ENCODE measurements at places on chromosomes 4 and X. TPM values are rescaled to one million over a fixed set of nuclear protein-coding genes. Genes with fewer than 3 reads are reported as not detected.

GRCh38 chr4:79217025-79217424 is 108.8 kb downstream of the NAA11 start:
- no peaks in the 10 kb centered on the region for H3K36me3 ChIP-seq
- H3K27ac ChIP-seq: no peak overlapping the region
- H3K4me1 ChIP-seq: no peaks in the 10 kb centered on the region

The GPRASP1 gene
- 3.9 TPM for total RNA-seq

The USP51 gene
- total RNA-seq: 1.2 TPM

The GLOD5 gene
- not detected for total RNA-seq

The INPP4B gene
- 46.1 TPM for total RNA-seq

The LNX1 gene
- not detected for total RNA-seq

DNA sequence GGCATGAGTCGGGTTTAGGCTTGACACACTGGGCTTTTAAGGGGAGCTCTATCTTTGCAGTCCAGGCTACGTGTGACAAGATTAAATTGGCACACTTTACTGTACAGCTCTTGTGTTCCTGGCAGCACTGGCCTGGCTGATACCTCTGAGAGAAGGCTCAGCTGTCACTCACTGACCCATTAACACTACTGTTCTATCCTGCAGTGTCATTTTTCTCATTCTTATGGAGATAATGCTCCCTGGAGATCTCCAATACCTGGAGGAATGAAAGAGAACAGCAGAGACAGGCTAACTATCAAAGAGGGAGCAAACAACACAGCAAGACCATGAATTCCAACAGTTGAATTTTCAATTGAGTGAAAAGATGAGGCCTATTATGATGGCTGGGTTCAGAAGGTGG is 1.7 kb upstream of the PDHA2 start:
- H3K27ac ChIP-seq: no peak overlapping the region
- no peaks in the 10 kb centered on the region for H3K4me1 ChIP-seq
- DNase-seq: no peak
- no peak overlapping the region for H3K4me3 ChIP-seq
- H3K27me3 ChIP-seq: peaks cover 1% of the 10 kb centered on the region
- no peaks in the 10 kb centered on the region for H3K36me3 ChIP-seq

GRCh38 chrX:48498374-48498809 is 10.4 kb upstream of the PORCN start:
- H3K4me1 ChIP-seq: no peaks in the 10 kb centered on the region
- H3K27me3 ChIP-seq: no peaks in the 10 kb centered on the region
- H3K4me3 ChIP-seq: no peak overlapping the region
- no peak overlapping the region for H3K27ac ChIP-seq
- H3K36me3 ChIP-seq: no peaks in the 10 kb centered on the region

DNA sequence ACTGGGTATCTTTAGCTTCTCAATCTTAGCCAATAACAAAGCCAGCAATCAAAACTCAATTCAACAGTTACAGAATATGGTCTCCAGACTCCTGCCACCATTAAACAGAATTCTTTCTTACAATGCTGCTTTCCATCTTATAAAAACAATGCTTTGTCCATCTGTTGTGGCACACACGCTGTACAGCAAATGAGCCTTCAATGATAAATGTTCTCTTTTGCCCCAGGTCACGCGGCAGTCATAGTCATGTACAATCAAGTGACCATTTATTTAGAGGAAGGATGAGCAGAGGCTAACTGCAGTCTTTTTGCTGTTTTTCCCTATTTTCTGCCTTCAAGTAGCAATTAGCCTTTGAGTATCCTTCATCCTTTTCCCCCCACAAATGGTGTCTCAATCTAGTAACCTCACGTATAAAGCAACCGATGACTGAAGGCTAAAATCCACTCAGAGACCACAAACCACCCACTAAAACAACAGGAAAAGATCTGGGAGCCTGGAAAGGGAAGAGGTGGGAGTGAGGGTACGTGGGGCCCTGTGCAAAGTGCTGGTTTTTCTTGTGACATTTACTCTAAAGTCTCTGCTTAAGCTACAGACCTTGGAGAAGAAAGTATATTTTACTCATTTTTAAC is 24.4 kb downstream of the TRIM2 start:
- H3K36me3 ChIP-seq: peaks cover 11% of the 10 kb centered on the region
- peaks cover 24% of the 10 kb centered on the region for H3K4me1 ChIP-seq
- H3K27me3 ChIP-seq: peaks cover 24% of the 10 kb centered on the region
- no peak overlapping the region for H3K27ac ChIP-seq

DNA sequence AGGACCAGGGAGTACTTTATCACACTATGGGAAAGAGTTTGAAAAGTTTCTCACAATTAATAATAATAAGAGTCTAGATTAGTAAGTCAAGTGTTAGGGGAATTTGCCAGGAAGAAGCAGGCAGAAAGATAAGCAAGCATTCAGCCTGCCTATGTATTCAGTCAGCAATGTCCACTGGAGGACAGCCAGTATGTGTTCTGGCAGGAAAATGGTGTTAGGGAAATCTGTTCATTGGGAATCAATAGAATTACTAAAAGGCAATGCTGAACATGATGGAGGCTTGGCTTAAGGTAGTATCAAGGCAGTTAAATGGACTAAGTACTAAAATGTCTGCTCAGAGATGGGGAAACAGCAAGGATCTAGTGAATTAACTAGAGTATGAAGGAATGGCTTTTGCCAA is 221.2 kb downstream of the PPP4R3C start:
- H3K27ac ChIP-seq: no peak overlapping the region
- H3K36me3 ChIP-seq: no peaks in the 10 kb centered on the region
- no peaks in the 10 kb centered on the region for H3K4me1 ChIP-seq
- DNase-seq: no peak

DNA sequence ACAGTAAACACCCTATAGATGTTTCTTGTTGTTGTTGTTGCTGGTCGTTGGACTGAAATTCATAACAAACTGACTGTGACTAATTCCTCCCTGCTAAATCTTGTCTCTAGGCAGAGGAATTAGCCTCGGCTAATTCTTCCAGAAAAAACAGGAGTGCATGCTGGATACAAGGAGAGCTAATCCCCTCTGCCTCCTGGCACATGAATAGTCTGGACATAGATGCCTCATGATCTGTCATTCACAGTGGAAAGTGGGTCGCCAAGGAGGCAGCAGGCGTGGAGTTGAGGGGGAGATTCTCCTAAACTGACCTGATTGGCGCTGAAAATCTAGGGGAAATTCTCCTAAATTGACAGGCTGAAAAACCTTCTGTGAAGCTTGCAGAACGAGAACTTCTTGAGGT is 220.1 kb downstream of the DCTD start:
- no peaks in the 10 kb centered on the region for H3K36me3 ChIP-seq
- no peak for DNase-seq
- H3K4me3 ChIP-seq: no peak overlapping the region

GRCh38 chrX:41384051-41384705 is 50.2 kb downstream of the DDX3X start:
- H3K27me3 ChIP-seq: no peaks in the 10 kb centered on the region
- H3K4me3 ChIP-seq: no peak overlapping the region
- peaks cover 16% of the 10 kb centered on the region for H3K4me1 ChIP-seq
- peaks cover 1% of the 10 kb centered on the region for H3K36me3 ChIP-seq

- no peaks in the 10 kb centered on the region for H3K27me3 ChIP-seq
- H3K27ac ChIP-seq: no peak overlapping the region
- DNase-seq: no peak
- no peak overlapping the region for H3K4me3 ChIP-seq
These were observed 642.9 kb downstream of the STPG2 start for GRCh38 chr4:97500423-97500822.

DNA sequence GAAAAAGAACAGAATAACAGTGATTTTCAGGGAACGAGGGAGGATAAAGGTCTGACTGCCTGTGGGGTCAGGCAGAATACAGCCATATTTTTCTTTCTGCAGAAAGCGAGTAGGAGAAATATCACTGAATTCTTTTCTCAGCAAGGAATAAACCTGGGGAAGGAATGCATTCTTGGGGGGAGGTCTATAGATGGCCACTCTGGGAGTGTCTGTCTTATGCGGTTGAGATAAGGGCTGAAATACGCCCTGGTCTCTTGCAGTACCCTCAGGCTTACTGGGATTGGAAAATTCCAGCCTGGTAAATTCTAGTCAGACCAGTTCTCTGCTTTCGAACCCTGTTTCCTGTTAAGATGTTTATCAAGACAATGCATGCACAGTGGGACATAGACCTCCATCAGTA is 26.3 kb downstream of the CNGA1 start:
- no peak overlapping the region for H3K4me3 ChIP-seq
- peaks cover 15% of the 10 kb centered on the region for H3K4me1 ChIP-seq
- H3K27me3 ChIP-seq: peaks cover 4% of the 10 kb centered on the region
- H3K27ac ChIP-seq: no peak overlapping the region

DNA sequence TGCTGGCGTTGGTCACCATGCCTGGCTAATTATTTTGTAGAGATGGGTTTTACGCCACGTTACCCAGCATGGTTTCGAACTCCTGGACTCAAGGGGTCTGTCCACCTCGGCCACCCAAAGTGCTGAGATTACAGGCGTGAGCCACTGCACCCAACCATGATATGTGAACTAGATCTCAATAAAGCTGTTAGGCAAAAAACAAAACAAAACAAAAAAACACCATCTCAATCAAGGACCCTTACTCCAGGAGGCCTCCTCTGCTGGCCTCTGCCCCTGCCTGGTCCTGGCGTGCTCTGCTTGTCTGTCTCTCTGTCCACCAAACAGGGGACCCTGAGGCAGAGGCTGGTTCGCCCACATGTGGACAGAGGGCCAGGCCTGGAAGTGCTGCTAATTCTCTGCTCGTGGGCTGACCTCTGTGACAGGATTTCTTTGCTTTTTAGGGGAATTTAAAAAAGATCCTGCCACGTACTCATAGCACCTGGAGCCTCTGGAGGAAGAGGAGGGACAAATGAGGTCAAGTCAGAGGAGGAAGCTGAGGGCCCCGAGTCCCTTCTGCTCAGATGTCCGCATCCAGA is 32.7 kb upstream of the WFS1 start:
- H3K36me3 ChIP-seq: no peaks in the 10 kb centered on the region
- peaks cover 2% of the 10 kb centered on the region for H3K27me3 ChIP-seq
- DNase-seq: no peak
- no peak overlapping the region for H3K27ac ChIP-seq
- H3K4me1 ChIP-seq: no peaks in the 10 kb centered on the region
- H3K4me3 ChIP-seq: no peak overlapping the region

- peak; percentile 40 for DNase-seq
- no peaks in the 10 kb centered on the region for H3K27me3 ChIP-seq
- H3K4me3 ChIP-seq: no peak overlapping the region
- H3K4me1 ChIP-seq: peaks cover 9% of the 10 kb centered on the region
These were observed 26.7 kb upstream of the RBM47 start for GRCh38 chr4:40656201-40656863.

- no peak overlapping the region for H3K4me3 ChIP-seq
- no peak for DNase-seq
- H3K36me3 ChIP-seq: no peaks in the 10 kb centered on the region
- H3K4me1 ChIP-seq: no peaks in the 10 kb centered on the region
These were observed 203.3 kb upstream of the EMCN start for GRCh38 chr4:100721077-100721476.

The MAP7D3 gene
- 14.2 TPM for total RNA-seq

DNA sequence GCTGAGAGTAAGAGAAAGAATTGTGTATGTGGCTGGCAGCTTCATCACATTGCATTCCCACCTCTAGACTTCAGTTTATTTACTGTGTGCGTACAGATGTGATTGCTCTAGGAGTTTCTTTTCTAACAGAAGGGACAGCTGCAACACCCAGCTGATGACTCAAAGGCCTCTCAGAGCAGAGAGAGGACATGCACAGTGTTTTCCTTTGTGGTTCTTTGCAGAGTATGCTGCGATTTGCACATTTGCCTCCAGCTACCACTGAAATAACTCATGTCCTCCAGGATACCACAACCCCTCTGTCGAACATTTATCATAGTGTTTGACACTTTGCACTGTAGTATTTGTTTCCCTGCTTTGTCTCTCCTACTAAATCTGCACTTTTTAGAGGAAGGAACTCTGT is 294.1 kb downstream of the STIM2 start:
- no peaks in the 10 kb centered on the region for H3K36me3 ChIP-seq
- H3K27ac ChIP-seq: no peak overlapping the region
- no peak for DNase-seq
- peaks cover 17% of the 10 kb centered on the region for H3K27me3 ChIP-seq
- no peaks in the 10 kb centered on the region for H3K4me1 ChIP-seq

The FRG2 gene
- total RNA-seq: not detected

The MGAT4D gene
- total RNA-seq: not detected

- no peak overlapping the region for H3K4me3 ChIP-seq
- no peaks in the 10 kb centered on the region for H3K36me3 ChIP-seq
- H3K4me1 ChIP-seq: no peaks in the 10 kb centered on the region
- DNase-seq: no peak
These were observed 345.3 kb downstream of the SPRY1 start for GRCh38 chr4:123741906-123742305.

- no peaks in the 10 kb centered on the region for H3K36me3 ChIP-seq
- peaks cover 1% of the 10 kb centered on the region for H3K27me3 ChIP-seq
- H3K4me3 ChIP-seq: no peak overlapping the region
- H3K27ac ChIP-seq: no peak overlapping the region
- H3K4me1 ChIP-seq: no peaks in the 10 kb centered on the region
- DNase-seq: no peak
These were observed 51.9 kb downstream of the MAOA start for GRCh38 chrX:43707812-43708548.

- no peak for DNase-seq
- H3K4me1 ChIP-seq: peaks cover 16% of the 10 kb centered on the region
- peaks cover 37% of the 10 kb centered on the region for H3K36me3 ChIP-seq
- no peaks in the 10 kb centered on the region for H3K27me3 ChIP-seq
These were observed 14.1 kb downstream of the COX18 start for GRCh38 chr4:73055241-73055897.

DNA sequence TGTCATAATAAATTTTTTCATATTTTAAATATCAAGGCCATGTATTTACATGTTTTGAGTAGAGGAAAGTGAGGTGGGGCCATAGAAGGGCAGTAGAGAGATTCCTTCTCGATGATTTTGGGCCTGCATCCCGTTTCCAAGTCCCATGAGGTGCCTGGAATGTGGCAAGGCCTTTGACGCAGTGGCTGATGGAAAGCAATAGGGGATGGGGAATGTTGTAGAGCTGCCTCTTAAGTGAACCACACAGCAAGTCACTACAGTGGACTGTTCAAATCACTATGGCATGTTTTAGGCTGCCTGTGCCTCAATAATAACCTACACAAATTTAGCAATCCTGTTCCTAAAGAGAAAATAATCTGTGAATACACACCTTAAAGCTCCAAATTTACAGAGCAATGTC is 48.3 kb downstream of the ANXA5 start:
- no peaks in the 10 kb centered on the region for H3K36me3 ChIP-seq
- no peak overlapping the region for H3K4me3 ChIP-seq
- DNase-seq: no peak
- no peaks in the 10 kb centered on the region for H3K4me1 ChIP-seq

The TCEAL8 gene
- 30.8 TPM for total RNA-seq

- no peak overlapping the region for H3K27ac ChIP-seq
- H3K27me3 ChIP-seq: peaks cover 78% of the 10 kb centered on the region
- no peaks in the 10 kb centered on the region for H3K4me1 ChIP-seq
- H3K4me3 ChIP-seq: no peak overlapping the region
These were observed 16.6 kb upstream of the PITX2 start for GRCh38 chr4:110639207-110640090.
